Panc1 (cell line): ENCODE measurements at places on chromosomes 12 and 14.

DNA sequence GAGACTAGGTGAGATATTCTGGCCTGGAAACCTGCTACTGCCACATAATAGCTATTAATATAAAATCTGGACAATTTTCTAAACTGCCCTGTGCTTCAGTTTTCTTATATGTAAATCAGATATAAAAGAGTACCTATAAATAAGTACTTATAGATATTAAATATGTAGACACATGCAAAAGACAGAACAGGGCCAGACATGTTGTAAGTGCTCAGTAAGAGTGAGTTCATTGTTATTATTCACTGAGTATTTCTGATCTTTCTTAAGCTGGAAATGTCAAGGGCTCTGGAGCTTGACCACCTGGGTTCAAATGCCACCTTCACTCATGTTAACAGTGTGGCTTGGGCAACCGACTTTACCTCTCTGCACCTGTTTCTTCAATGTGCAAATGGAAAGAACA lies 179.8 kb downstream of the GALC start:
- no peak for DNase-seq

DNA sequence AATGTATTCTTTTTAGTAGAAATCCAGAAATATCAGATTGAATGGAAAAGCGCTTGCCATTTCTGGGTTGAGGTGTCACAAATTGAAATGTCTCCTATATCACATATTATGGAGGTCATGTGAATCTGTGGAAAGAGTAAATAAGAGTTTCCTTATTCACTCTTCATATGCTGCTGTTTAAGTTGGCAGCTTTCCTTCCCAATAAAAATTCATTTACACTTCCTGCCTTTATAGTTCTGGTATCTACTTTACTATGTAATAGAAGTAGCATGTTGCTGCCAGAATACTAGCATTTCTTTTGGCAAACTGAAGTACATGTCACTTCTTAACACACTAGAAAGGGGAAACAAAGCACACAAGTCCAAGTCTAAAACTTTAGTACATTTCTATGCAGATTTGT lies 60.8 kb downstream of the SDR9C7 start:
- DNase-seq: no peak

DNA sequence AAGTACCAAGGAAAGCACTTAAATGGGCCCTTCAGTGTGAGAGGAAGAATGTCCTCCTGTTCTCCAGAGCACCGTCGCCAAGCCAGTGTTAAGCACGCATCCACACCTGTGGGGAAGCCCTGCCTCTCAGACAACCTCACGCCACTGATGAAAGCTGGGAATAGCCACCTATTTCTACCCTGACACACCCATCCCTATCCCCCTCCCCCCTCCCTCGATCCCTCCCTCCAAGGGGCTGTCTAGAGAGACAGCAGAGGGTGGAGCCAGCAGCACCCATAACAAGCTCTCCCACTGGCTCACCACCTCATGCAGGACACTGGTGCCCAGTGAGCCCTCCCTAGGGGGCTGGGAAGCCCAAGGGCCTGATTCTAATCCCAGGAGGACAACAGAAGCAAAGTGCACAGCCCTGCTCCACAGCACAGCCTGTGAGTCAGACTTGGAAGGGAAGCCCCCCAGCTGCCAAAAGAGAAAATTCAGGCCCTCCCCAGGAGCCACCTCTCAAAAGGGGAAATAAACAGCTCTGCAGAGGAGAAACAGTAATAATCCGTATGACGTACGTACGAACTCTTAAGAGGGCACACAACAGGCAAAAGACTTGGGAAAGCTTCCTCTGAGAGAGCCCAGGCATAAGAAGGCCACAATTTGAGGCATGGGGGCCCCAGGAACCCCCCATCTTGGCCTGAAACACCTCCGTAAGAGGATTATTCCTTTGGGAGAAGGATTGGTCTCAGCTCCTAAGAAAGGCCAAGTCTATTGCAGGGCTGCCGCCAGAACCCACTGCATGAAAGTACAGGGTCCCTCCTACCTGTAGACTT lies 7.8 kb downstream of the PITPNM2 start:
- no peak for DNase-seq

DNA sequence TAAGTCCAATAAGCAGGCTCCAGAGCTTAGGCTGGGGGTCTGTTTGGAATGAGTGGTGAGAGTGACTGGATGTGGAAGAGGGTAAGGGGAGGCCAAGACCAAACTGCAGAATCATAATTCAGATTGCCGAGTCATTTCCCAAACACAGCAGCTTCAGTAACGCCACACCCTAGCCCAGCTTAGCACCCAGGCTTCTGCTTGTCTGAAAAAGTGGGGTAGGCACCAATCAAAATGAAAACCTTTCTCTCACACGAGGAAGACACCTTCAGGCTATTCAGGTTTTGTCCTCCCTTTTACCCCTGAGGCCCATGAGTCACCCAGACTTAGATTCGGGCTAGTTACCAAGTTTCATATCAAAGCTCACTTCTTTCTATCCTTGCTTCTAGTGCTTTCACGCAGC lies 306.1 kb downstream of the DAD1 start:
- DNase-seq: no peak

GRCh38 chr12:47234576-47235141 lies 154.9 kb upstream of the AMIGO2 start:
- no peak for DNase-seq

DNA sequence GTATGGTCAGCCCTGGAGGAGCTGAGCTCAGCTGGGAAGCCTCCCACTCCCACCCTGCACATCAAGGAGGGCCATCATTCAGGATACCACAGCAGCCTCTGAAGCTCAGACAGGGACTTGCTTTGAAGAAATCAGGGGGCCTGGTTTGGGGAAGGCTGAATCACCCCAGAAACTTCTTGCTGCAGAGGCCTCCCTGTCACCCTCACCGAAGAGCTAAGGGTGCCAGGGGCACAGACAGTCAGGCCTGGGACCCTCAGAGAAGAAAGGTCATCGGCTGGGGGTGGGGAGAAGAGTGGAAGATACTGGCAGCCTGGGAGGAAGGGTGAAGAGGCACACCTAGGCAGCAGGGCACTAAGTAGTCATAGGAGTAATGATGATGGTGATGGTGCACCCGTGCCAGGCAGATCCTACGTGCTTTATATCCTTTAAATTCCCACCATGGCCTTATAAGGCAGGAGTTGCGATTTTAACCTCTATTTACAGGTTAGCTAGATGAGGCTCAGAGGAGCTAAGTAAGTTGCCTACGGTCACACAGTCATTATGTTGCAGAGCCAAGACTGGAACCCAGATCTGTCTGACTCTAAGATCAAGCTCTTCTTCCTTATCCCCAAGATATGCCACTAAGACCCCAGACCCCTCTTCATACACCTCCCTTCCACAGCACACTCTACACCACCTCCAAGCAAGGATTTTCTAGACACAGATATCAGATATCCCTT lies 28.5 kb upstream of the PNMA1 start:
- DNase-seq: no peak

- no peak for DNase-seq
Observed at GRCh38 chr14:57939084-57939483, 73.2 kb upstream of the SLC35F4 start.

GRCh38 chr14:64951724-64952123 lies 9.2 kb upstream of the GPX2 start:
- no peak for DNase-seq

- DNase-seq: no peak
Observed at GRCh38 chr12:23083267-23083666, 458.3 kb downstream of the ETNK1 start.

- no peak for DNase-seq
Observed at GRCh38 chr14:92185559-92185958, 63.8 kb downstream of the CPSF2 start.

DNA sequence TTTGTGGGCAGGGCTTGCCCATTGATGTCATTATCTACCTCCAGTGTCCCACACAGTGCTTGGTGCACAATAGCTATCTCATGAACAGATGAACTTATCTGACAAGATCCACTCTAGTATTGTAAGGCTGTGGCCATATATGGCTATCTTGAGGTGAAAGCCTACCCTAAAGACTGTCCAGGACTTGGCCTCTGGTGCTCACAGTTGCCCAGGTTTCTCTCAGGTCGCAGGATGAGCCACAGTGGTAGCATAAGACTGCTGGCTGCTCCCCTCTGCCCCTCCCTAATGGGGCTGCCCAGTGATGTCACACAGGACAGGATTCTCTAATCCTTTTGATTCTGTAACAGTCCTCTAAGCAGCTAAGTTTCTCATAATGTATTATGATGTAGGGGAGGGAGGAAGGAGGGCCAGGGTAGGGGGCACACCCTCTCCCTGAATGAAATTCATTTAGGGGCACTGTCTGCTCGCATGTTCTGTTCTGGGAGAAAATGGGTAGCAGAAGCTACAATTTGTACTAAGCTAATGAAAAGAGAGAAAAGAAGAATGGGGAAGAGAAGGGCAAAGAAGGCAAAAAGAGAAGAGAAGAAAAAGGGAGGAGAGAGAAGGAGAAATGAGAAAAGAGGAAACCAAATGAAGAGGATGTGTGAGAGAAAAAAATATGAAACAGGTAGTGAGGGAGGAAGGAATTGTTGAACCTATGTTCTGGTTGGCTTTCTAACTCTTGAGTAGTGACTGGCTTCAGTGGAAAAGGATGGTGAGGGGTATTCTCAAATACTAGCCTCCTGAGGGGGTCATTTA lies 3.4 kb upstream of the PPM1A start:
- DNase-seq: no peak

GRCh38 chr12:104733717-104734175 lies 224.3 kb downstream of the SLC41A2 start:
- no peak for DNase-seq

GRCh38 chr14:102827716-102828115 lies 50.5 kb downstream of the TRAF3 start:
- DNase-seq: no peak

- no peak for DNase-seq
Observed at GRCh38 chr12:4947253-4947652, 37.5 kb downstream of the KCNA1 start.

DNA sequence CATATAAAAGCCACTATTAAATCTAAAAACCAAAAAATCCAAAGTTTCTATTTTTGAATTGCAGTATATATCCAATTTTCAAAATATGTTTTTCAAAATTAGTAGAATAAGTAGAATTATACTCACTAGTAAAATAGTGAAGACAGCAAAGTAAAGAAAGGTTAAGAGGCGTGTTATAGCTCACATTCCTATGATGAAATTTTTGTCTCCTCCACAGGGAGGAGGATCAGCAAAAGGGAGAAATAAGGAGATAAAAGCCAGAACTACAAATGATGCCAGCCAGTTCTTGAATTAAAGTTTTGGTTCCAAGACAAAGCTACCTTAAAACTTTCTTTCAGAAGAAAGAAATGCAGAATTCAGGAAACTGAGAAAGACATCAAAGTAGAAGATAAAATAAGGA lies 50.0 kb downstream of the C2CD5 start:
- no peak for DNase-seq

DNA sequence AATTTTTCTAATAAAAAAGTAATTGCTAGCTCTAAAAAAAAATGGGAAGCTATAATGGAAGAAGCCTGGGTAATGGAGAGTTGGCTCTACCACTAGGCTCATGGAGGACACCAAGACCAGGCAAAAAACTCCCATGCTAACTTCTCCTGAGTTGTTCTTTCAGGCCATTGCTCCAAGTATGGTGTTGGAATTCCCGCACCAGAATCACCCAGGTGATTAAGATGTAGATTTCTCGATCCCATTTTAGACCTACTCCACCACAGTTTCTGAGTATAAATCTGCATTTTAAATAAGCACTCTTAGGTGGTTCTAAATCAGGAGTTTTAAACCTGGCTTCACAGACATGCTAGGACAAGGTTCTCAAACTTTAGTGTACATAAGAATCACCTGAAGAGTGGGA lies 221.0 kb downstream of the EMP1 start:
- no peak for DNase-seq

DNA sequence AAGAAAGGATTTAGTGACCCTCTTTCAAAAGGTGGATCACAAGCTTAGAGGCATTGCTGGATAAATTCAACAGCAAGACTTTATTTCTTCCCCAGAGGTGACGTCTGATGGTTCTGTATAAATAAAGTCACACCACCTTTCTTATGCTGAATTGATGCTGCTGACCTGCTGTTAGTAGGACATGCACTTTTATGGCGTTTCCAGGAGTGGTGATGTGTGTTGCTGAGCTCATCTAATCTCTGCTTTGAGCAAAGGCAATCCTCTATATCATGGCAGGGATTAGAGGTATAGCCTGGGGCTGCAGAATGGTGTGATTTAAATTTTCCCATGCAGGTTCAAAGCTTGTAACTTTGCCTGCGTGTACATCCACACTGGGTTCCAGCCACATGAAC lies 94.9 kb downstream of the ETV6 start:
- no peak for DNase-seq

DNA sequence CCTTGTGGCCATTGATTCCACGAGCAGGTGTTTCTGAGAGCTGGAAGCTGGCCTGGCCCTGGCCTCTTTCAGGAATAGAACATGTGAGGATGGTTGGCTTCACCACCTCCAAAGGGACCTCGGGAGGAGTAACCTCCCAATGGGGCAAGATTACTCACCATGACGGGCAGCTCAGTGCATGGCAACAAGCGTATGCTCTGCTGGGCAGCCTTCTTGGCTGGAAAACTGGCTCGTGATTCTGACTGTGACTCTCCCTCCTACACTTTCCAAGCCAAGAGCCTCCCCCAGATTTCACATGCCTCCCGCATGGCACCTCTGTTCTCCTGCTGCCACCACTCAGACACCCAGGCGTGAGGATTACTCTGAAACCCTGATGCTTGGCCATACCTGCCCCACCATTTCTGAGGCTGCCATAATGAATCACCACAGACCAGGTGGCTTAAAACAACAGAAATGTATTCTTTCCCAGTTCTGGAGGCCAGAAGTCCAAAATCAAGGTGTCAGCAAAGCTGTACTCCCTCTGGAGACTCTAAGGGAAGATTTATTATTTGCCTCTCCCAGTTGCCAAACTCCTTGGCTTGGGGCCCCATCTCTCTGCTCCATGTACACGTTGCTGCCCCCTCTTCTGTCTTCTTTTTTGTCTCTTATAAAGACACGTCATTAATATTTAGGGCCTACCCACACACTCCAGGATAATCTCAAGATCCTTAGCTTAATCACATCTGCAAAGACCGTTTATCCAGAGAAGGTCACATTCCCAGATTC lies 215.9 kb downstream of the CHST11 start:
- DNase-seq: no peak

- DNase-seq: no peak
Observed at GRCh38 chr14:76391981-76392690, 16.2 kb downstream of the ESRRB start.
